ENCODE measurements at places on chromosomes 7 and 10. TPM values are rescaled to one million over a fixed set of nuclear protein-coding genes. Genes with fewer than 3 reads are reported as not detected.

GRCh38 chr10:113961182-113962031, 82.3 kb upstream of the ADRB1 start:
- no peak for DNase-seq

GRCh38 chr7:101200504-101200861, 353 bp downstream of the MOGAT3 start:
- no peak for DNase-seq

DNA sequence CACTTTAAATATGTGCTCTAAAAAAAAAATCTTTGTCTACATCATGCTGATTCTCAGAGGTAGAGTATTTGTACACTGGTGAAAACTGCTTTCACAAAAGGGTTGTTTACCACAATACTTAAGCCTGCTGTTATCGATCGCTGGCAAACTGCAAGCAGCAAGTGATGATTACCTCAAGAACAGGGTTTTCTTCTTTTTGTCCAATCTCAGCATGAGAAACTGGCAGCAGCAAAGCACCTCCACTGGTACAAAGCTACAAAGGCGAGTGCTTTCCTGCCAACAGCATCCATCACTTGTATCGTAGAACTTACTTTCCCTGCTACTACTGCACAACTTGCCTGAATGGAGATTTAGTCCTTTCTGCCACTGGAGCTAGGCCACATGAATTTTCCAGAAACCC, 276.5 kb downstream of the DGKB start:
- no peak for DNase-seq

- DNase-seq: peak; percentile 98
These were observed at the start of gene VIM for GRCh38 chr10:17228091-17229015. VIM (plus strand) TSS chr10:17228241; CDS start chr10:17229423, 1,182 bp downstream.

DNA sequence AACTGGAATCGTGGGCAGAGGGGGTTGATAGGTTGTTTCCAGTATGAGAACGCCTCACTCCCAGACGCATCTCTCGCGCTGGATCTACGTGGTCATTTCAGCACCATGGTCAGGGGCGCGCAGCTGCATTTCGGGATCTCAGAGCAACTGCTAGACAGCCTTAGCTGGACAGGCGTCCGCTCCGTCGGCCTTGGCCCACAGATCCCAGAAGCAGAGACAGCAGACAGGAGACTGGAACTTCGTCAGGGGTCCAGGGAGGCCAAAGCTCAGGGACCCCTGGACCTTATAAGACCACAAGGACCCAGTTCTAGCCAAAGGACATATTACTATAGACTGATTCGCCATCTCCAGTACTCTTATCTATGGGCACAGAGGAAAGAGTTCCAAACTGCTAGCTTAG, 5.3 kb downstream of the NEUROG3 start:
- DNase-seq: no peak

DNA sequence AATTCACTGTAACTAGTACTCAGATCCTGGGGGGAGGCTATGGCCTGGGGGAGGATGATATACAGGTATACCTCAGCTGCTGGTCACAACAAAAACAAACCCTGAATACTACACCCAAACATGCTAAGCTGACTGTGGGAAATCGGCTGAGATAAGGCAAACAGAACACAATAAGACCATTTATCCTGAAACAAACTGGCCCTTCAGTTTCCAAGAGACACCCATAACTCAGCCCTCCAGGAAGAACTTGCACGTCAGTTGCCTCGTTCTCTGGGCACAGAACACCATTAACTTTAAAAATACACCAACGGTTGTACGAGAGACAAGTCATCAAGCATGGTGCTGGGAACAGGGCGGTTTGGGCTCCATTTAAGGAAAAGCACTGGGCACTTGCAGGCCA, 24.1 kb upstream of the KCNMA1 start:
- no peak for DNase-seq

DNA sequence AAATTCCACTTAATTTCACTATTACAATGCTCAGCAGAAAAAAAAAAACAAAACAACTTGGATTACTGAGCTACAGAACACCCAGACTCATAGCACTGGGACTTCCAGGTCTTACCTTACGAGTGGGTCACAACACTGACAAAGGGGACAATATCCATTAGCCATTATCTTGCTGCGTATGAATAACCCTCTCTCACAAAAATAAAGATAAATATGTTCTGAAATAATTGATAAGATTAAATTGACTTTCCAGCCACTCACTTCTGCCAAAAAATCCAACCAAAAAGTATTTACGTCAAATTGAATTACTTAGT, 128.7 kb downstream of the PKD1L1 start:
- no peak for DNase-seq

GRCh38 chr7:142001163-142001874, 5.6 kb downstream of the MGAM start:
- no peak for DNase-seq

DNA sequence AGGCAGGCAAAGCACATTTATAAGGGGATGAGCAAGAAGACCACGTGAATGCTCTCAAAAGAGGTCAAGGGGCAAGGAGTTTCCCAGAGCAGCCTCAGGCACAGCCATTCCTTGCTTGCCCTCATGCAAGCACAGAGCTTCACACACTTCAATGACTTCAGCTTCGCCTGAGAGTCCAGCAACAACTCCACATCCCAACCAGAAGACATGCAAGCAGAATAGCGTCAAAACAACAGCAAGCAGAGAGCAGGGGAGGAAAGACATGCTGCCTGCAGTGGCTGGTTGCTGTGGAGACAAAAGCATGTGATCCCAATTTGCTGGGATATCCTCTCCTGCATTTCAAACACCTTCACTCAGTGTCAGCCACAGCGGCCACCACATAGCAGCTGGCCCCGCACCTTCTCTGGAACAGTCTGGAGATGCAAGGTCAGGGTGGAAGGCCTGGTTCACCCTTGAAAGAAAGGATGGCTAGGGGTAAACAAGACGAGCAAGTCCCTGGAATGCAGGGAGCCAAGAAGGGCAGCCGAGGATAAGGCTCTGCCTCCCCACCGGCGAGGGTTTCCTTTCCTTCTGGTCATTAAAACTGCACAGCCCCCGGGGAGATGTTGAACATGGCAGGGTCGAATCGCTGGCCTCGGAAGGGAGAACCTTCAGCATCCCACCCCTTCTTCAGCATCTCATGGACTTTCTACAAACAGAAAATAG, 60.2 kb upstream of the CAMK2B start:
- DNase-seq: no peak

- no peak for DNase-seq
These were observed 2.6 kb downstream of the PNLIPRP3 start for GRCh38 chr10:116430288-116430687.

DNA sequence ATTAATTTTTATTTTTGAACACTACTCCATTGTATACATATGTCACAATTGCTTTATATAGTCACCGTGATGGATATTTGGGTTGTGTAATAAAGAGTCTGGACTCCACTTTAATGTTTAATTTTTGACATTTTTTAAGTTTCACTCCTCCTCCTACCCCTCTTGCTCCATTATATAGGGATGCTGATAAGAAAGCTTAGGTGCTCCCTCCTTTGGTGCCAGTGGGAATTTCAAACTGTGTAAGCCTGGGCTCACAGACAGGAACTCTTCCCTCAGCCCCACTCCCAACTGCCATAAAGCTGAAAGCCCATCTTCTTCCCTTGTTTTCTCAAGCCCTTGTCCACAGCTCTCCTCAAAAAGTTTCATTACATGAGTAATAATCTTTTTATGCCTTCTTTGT, 47.6 kb downstream of the TWIST1 start:
- DNase-seq: no peak

DNA sequence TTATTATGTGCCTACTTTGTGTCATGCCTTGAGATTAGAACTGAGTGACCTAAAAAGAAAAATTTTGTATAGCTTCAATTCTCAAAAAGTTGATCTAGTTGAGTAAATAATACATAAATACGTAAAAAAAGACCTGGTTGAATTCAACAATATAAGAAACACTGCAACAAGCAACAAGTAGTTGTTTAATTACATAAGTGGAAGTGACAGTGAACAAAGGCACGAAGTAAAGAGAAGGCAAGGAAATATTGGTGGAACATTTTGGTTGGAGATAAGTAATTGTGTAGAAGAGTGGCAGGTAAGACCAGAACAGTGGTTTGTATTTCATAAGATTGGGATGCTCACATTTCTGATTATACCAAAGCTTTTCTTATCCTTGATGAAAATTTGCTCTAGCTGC, 8.2 kb upstream of the MYPN start:
- DNase-seq: no peak

DNA sequence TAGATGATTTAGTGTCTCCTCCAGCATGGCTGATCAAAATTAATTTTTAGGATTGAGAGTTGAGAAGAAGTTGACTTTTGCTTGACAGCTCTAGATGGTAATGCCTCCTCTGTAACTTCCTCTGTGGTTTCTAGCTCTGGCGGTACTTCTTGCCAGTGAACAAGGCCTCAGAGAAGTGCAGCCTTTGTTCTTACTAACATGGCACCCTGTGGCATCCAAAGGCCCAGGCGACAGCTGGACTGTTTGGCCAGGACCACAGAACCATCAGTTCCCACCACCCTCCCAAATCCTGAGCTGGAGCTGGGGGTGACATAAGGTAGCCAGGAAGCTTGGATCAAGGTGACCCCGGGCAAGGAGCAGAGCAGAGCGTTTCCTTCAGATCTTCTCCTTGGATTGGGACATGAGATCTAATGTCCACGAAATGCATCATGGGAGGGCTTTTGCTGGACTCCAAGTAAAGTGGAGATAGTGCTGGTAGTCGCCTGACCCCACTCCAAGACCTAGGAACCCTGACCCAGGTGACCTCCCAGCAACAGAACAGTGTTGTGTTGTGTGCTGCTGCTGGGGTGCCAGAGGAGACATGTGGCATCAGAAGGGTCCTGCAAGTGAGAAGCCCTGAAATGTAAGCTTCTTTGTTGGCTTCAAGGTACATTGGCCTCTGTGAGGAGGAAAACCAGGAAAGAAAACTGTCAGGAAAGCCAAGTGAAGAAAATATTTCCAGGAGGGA, 41.8 kb downstream of the APBB1IP start:
- peak; percentile 51 for DNase-seq

DNA sequence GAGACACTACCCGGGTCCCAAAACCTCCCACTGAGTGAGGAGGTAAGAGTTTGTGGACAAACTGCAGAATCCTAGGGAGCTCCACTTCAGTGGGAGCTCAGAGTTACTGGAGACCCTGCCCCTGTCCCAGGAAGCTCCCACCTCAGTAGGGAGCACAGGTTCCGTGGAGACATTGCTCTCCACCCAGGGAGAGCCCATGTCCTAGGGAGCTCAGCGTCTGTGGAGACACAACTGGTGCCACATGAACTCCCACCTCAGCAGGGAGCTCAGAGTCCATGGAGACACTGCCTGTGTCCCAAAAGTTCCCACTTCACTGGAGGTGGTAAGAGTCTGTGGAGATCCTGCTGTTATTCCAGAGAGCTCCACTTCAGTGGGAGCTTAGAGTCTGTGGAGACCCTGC, 6.3 kb downstream of the MYO1G start:
- DNase-seq: no peak

DNA sequence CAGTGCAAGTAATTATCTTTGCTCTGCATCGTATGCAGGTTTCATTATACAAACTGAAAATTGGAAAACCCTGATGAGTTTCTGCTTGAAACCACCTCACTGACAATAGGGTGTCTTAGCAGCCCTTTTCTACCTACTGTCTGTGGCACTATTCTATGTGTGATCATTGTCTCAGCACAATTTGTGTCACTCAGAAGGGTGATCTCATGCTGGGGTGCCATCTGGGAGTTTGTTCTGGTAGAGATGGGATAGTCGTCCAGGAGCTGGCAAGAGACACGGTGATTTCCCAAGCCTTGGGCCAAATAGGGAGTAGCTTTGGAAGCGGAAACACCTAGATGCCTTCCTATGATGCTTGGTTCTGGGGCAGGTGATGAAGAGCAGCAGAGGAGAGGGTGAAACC, 186.3 kb downstream of the FRMD4A start:
- DNase-seq: no peak

DNA sequence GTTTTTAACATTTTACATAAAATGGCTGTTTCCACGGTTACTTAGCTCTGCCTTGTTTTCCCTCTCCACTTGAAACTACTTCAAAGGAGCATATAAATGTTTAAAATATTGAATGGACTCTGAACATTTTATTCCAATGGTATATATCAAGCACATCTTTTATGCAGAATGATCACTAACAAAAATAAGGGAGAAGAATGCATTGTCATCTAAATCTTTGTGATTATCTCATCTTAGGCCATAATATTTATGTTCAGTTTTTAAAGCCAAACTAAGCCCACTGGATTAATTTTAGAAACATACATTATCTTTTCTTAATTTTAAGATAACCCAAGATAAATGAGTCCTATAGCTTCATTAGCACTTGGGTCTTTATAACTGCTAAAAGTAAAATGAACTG, 13.4 kb upstream of the EBLN1 start:
- no peak for DNase-seq

- no peak for DNase-seq
These were observed 252.6 kb downstream of the DOCK4 start for GRCh38 chr7:111953611-111954010.

DNA sequence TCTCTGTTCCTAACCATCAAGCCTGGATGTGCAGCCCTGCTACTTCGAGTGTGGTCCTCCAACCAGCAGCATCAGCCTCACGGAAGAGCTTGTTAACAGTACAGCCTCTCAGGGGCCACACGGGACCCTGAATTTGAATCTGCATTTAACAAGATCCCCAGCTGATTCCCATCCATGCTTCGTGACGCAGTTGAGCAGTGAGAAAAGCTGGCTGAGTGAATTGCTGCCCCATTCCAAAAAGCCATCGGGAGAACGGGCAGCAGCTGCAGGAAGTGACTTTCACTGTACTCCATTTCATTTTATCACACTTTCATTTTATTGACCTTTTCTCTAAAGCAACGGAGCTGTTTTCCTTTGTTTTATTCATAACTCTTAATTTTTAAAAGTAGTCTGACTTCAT, 22.5 kb downstream of the FAM171A1 start:
- no peak for DNase-seq

- DNase-seq: no peak
These were observed 11.9 kb downstream of the CHST3 start for GRCh38 chr10:71975871-71976725.

DNA sequence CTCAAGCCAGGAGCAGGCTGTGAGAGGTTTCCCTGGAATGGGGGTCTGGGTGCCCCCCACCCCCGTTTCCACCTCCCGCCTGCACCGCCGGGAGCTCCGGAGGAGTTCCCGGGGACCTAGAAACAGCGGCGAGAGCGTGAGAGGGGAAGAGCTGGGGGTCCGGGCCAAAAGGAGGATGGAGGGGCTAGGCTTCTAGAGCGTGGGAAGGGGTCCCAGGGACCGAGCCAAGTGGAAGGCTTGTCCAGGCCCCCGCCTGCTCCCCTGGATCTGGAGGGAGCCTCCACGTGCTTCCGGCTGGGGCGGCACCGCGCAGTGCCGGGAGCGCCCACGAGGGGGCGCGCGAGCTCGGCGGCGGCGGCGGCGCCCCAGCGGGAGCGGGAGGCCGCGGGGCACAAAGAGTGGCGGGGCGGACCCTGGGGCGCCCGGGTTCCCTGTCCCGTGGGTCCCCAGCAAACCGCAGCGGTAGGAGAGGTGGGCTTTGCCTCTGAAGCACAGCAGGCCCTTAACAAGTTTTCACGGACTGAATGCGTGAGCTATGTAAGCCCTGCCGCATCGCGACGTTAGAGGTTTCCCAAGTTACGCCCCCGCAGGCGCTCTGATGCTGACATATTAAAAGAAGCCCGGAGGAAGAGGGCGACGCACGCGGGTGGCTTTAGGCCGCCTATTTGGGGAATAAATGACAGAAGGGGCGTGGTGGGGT, 104.4 kb upstream of the LRRC4 start:
- peak; percentile 46 for DNase-seq

The CYP3A4 gene
- polyA plus RNA-seq: not detected

The UPK3BL2 gene
- polyA plus RNA-seq: 0.30 TPM

The OPALIN gene
- not detected for polyA plus RNA-seq

The SPDYE3 gene
- 1.2 TPM for polyA plus RNA-seq

The SPDYE8 gene
- polyA plus RNA-seq: not detected

The NCAPG2 gene
- polyA plus RNA-seq: 1.1 TPM

The PIK3AP1 gene
- polyA plus RNA-seq: 95.5 TPM

The SPRN gene
- not detected for polyA plus RNA-seq

The GBX1 gene
- polyA plus RNA-seq: not detected

The THSD7A gene
- under 0.01 TPM for polyA plus RNA-seq

The BHLHA15 gene
- not detected for polyA plus RNA-seq
